ENCODE measurements at places on chromosomes 2 and 18. TPM values are rescaled to one million over a fixed set of nuclear protein-coding genes. Genes with fewer than 3 reads are reported as not detected.

The VAMP5 gene
- 50.3 TPM for total RNA-seq

The OLA1 gene
- total RNA-seq: 73.9 TPM

The TEX44 gene
- not detected for total RNA-seq

The COL6A3 gene
- 1,362 TPM for total RNA-seq

The SPR gene
- 39.0 TPM for total RNA-seq

DNA sequence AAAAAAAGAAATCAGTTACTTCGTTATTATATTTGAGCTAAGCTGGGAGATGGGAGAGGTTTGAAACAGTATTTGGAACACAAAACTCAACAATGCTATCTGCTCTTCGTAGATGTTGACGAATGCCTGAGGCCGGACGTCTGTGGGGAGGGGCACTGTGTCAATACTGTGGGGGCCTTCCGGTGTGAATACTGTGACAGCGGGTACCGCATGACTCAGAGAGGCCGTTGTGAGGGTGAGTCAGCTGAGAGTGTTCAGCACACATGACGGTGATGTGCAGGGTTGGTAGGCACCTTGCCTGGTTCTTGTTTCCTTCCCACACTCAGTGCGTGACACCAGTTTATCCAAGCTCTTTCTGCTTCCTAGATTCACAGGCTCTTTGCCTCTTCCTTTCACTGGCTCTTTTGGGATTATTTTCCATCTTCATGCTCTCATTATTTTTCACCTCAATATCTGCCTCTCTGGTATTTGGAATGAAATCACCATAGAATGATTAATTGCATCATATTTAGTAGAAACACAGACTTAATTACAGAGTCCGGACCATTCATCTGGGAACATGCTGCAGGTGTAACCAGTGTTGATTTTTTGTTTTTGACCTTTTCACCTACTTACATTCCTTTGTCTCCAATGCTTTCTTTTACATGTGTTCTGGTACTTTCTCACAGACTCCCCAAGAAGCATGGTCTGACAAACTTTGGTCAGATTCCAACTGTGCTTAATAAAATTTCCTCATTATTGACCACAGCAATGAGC, 200.6 kb upstream of the RASGRP3 start:
- DNase-seq: peak; percentile 99

- DNase-seq: peak; percentile 53
Measured at GRCh38 chr18:21997207-21998143, 171.9 kb upstream of the GATA6 start.

DNA sequence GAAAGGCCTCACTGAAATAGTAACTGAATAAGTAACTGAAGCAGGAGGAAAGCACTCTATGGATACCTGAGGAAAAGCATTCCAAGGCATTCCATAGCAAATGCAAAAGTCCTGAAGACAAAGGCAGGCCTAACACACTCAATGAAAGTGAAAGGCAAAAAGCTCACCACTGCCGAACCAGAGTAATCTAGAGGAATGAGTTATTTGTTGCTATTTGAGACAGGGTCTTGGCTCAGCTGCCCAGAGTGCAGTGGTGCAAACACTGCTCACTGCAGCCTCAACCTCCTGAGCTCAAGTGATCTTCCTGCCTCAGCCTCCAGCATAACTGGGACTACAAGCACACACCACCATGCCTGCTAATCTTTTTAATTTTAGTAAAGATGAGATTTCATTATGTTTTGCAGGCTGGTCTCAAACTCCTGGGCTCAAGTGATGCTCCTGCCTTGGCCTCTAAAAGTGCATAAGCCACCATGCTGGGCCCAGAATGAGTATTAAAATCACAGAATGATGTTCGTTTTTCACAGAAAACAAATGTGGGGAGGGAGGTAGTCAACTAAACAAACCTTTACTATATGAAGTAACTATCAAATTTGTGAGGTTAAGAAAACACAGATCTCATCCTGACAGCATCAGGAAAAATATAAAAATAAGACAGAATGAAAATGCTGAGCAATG, 17.9 kb downstream of the PIAS2 start:
- no peak for DNase-seq

DNA sequence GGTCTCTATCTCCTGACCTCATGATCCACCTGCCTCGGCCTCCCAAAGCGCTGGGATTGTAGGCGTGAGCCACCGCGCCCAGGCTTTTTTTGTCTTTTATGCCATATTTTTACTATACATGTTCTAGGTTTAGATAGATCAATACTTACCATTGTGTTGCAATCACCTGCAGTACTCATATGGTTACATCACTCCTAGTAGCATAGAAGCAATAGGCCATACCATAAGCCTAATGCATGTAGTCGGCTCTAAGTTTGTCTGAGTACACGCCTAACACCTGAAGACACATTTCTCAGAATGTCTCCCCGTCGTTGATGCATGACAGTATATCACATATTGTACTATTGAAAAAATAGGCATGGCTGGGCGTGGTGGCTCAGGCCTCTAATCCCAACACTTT, 27.1 kb upstream of the TGIF1 start:
- DNase-seq: no peak

All from GM23248 (cell line).